GM19239 (cell line): ENCODE measurements at places on chromosomes 1 and 21.

DNA sequence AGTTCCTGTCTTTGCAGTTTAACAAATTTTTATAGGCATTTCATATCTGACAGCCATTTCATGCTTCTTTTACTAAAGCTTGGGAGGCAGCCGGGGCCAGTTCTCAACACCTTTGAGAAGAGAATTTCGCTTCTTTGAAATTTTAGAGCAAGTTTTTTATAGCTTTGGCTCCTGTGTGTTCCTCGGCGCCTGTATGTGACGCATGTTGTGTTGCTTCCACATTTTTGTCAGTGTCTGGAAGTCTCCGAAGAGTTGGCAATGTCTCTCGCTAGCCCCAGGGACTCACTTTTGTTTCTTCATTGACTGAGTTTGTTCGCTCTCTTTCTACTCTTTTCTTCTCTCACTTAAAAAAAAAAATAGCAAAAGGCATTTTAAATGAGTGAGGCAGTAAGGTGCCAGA lies 386.9 kb upstream of the PLXNA2 start:
- DNase-seq = no peak

- DNase-seq = no peak
Observed at GRCh38 chr1:177343445-177343844, 172.7 kb downstream of the BRINP2 start.

GRCh38 chr1:37691497-37692077 lies 729 bp upstream of the CDCA8 start:
- DNase-seq = no peak

DNA sequence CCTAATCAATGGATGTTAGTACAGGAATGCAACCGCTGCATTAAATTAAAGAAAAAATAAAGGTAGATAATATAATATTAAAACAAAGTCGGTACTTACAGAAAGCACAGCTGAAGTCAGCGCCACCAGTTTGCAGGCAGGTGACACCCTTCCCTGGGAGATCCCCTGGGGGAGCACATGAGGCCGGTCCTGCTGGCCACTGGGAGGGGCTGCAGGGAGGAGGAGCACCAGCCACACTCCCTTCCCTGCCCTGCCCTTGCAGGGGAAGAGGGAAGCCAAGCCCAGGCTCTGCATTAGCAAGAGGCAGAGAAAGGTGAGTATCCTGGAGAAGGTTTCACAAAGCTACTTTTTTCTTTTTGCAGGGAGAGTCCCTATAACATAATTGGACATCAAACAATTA lies 507.0 kb downstream of the AJAP1 start:
- no peak for DNase-seq

DNA sequence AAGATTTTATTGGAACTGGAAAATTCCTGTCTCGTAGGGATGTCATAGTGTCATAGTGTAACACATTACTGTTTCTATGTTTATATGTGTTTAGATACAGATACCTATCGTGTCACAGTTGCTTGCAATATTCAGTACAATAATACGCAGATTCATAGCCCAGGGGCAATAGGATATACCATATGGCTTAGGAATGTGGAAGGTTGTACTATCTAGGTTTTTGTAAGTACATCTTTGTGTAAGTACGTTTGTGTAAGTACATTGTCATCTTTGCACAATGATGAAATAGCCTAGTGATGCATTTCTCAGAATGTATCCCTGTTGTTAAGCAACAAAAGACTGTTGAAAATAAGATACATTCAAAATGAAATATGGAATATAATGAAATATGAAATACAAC lies 68.9 kb downstream of the CAMTA1 start:
- DNase-seq = no peak

GRCh38 chr1:14896381-14897079 lies 257.0 kb upstream of the TMEM51 start:
- no peak for DNase-seq
